ENCODE measurements at places on chromosomes 4 and X.

- no peak for DNase-seq
These were observed 22.5 kb downstream of the XIAP start for GRCh38 chrX:123882391-123882790.

DNA sequence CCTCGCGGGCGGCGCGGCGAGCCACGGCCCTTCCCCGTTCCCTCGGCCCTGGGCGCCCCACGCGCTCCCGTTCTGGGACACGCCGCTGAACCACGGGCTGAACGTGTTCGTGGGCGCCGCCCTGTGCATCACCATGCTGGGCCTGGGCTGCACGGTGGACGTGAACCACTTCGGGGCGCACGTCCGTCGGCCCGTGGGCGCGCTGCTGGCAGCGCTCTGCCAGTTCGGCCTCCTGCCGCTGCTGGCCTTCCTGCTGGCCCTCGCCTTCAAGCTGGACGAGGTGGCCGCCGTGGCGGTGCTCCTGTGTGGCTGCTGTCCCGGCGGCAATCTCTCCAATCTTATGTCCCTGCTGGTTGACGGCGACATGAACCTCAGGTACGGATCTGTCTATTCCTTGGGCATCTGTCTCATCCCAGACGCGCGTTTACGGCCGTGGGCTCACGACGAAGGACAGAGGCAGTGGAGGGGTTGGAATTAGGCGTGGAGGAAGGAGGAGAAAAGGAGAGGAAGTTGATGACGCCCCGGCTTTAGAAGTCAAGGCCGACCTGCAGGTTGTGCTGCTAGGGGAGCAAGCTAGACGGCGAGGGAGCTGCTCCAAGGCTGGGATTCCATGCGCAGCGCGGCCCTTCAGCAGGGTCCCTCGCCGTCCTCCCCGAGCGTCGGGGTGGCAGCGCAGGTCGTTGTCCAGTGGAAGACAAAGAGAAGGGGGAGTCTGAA lies 792 bp downstream of the SLC10A4 start:
- no peak for DNase-seq

GRCh38 chr4:147965873-147966272 lies 234.0 kb downstream of the ARHGAP10 start:
- DNase-seq = no peak

DNA sequence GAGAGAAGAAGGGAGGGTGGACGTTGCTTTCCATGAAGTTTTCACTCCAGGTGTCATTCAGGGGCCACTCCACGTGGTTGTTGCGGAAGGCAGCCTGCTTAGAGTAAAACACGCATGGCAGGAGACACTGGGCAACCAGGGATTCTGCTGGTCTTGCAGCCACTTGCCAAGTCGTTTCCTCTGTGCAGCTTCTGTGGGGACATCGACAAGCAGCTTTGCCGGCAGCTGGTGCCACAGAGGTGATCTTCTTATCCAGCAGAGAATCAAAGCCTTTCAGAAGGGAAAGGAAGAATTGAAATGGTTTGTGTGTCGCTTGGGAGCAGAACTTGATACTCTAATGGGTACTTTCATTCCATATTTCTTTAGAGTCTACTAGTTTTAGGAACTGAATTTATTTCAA lies 867.1 kb upstream of the TENM3 start:
- DNase-seq = no peak

DNA sequence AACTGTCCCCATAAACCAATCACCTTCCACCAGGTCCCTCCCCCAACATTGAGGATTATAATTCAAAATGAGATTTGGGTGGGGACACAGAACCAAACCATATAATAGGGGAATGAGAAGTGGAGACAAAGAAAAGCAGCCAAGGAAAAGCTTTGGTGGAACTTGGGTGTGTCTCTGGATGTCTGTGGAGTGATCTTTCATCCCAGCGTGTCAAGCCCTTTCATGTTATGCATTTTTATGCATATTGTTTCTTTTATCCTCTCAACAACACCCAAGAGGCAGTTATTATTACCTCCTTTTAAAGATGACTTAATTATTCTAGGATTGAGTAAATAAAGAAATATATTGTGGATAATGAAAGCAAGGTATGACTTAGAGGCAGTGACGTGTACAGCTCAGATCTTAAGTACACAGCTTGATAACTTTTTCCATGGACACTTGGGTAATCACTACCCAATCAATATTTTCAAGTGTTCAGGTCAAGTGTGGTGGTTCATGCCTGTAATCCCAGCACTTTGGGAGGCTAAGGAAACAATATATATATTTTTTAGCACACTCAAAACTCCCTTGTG lies 42.6 kb upstream of the HOPX start:
- no peak for DNase-seq

GRCh38 chr4:6390356-6390755 lies 82.1 kb downstream of the PPP2R2C start:
- DNase-seq = no peak

DNA sequence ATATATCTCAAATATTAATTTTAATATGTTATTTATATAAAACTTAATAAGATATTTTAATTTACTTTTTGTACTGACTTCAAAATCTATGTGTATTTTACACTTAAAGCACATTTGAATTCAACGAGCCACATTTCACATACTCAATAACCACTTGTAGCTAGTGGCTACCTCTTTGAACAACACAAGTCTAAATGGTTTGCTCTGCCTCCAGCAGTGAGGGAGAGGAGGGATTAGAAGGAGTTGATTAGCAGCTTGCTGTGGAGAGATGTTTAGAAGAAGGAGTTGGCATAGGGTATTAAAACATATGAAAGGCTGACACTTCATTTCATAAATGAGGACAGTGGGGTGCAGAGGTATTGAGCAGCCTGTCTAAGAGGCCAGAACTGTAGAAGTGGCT lies 124.0 kb downstream of the ARHGAP24 start:
- peak; percentile 77 for DNase-seq

GRCh38 chr4:56745042-56745441 lies 63.9 kb upstream of the HOPX start:
- no peak for DNase-seq

DNA sequence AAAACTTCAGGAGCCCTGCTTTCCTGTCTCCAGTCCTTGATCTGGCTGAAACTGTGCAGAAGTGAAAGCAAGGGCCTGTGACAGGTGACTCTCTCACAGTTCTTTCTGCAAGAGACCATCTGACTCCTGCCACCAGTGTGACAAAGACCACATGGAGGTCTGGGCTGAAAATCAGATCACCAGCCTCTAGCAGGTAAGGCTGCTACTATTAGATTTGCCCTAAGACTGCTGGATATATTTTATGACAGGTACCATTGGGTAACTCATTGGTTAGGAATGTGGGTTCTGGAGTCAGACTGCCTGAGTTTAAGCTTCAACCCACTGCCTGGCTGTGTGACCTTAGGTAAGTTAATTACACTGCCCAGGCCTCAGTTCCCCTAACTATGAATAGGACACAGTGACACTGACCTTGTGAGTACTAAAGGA lies 163.3 kb upstream of the SLC7A11 start:
- DNase-seq = no peak

Measured in NCI-H187 (cell line).